ENCODE measurements at places on chromosomes 11 and 22.

GRCh38 chr11:84289381-84289906 lies 1003.3 kb upstream of the CCDC90B start:
- peak; percentile 1 for DNase-seq

GRCh38 chr11:107665018-107665417 lies 46.8 kb downstream of the SLN start:
- DNase-seq: no peak

- no peak for DNase-seq
These were observed 167.1 kb upstream of the TTC12 start for GRCh38 chr11:113147249-113147648.

- DNase-seq: no peak
These were observed 10.0 kb downstream of the MUC5AC start for GRCh38 chr11:1167751-1168231.

GRCh38 chr11:40094954-40095353 lies 1364.5 kb downstream of the LRRC4C start:
- DNase-seq: no peak

DNA sequence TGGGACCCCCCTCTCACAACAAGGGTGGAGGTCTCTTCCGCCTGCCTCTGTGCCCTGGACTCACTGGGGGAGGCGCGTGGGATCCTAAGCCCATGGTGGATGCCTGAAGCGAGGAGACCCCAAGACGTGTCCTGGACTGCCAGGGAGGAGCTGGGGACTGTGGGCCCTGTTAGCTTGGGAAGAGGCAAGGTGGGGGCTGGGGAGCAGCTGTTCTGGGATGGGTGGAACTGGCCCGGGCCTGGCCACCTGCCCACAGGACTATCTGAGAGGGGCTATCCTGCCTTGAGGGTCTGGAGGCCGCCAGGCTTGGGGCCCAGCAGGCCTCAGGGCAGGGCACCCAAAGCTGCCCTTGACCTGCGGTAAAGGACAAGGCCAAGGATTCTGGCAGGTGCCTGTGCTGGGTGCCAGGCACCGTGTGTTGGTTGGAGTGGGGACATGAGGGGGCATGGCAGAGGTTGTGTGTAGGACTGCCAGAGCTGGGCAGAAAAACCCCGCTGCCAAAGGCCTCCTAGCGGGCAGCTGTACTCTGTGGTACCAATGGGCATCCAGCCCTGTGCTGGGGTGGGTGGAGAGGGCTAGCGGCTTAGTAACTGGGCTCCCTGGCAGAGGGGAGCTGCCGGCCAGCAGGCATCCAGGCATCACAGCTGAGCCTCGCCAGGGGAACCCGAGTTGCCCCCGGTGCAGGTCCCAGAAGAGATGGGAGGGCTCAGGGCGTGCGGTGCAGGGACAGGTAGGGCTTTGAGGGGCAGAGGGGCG lies 670 bp downstream of the LSP1 start:
- DNase-seq: no peak

GRCh38 chr22:47621253-47621652 lies 858.8 kb downstream of the TBC1D22A start:
- DNase-seq: no peak

GRCh38 chr22:40659166-40659565 lies 20.1 kb upstream of the MCHR1 start:
- DNase-seq: no peak

DNA sequence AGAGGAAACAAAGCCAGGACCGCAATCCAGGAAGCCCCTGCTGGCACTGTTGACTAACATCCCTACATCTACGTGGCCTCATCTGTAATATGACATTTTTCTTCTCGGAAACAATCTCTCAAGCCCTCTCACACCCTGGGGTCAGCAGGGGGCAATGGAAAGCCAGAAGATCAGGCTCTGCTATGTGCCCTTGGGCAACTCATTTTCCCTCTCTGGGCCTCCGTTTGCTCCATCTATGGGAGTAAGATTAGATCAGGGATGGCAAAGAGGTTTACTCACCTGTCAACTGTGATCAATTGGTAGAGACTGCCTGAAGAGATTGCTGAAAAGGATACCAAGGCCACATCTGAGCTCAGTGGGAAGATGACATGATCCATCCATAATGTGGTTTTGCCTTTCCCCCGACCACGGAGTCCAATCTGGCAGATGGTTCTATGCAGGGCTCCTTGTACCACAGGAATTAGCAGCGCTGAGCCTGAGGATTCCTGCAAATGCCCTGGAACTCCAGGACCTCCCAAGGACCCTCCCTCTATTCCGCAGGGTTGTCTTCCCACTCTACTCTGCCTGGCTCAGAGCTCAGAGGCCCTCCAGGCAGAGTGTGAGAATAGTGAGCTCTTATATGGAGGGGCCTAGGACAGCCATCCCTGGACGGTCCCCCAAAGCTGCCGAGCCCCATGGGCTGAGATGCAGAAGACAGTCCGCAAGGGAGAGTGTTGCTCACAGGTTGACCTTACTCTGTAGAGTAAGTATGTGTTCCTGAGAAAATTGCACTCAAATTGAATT lies 66.1 kb downstream of the CHST1 start:
- DNase-seq: no peak

DNA sequence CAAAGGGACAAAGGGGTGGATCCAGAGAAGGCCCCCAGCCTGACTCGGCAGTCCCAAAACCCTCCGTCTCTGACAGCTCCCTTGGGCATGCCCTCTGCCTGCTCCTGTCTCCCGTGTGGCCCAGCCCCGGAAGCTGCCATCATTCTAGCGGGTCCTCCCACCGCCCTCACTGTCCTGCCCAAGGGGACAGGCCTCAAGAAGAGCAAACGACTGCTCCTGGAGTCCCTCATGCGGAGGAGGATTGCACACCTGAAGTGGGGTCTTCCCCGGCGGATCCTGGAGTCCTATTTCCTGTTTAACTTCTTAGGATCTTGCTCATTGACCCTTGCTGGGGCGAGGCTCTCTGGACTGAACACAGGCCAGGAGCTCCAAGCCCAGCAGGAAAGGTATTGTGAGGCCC lies 2.6 kb upstream of the MEI1 start:
- no peak for DNase-seq

DNA sequence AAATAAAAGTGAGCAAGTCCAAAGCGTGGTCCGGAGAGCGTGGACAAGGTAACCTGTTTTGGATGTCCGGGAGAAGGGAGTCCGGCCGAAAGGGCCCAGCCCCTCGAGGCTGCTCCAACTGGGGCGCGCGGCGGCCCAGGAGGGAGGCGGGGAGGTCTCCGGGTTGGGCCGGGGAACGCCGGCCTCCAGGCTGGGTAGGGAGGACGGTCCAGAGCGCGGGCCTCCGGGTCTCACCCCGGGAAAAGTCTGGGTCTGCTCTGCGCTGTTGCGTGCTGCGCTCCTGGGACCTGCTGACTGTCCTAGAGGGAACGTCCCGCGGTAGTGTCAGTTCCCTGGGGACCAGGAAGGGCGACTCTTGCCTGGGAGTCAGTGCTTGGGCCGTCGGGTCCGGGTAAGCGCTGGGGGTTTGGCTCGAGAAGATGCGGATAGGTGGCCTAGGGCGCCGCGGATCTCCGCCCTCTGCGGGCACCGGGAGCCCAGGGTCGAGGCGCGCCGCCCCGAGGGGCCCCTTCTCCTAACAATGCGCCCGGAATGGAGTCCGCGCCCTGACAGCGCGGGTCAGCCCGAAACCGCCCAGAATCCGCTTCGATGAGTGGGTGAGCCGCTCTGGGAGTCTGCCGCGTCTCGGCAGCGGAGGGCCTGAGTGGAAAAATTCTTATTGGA lies 988 bp upstream of the FLI1 start:
- no peak for DNase-seq

Measured in ACHN (cell line).